Renal cortical epithelial cell (primary cell): ENCODE measurements at places on chromosomes 12 and 14.

DNA sequence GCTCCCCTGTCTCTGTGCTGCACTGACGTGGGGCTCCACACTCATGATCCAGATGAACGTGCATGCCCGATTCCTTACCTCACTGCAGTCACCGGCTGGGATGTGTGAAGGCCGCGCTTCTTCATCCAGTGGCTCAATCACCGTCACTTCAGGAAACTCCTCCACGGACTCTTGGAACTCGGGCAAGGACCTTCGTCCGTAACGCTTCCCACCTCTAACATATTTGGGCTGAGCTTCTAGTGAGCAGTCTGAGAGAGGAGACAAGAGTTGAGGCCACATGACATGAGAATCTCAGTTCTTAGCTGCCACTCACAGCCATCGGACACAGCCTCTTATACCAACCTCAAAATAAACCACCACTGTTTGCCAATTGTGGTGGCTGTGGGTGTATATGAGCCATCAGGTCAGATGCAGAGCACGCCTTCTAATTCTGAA lies 38.3 kb downstream of the NIN start:
- DNase-seq = no peak

DNA sequence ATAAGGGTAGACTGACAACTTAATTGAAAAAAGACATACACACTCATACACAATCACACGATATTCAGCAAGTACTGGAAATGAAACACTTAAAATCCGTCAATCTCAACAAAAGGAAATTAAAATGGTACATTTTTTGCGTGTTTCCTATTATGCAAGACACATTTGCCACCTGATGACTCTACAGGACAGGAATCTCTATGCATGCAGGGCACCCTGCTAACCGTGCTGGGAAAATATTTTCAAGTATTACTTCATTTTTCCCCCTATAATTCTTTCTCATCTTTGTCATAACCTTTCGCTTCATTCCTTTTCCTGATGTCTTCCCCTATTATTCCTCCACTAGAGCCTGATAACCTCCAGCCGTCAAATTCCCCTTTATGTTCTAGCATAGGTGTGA lies 150.2 kb downstream of the TMEM132D start:
- DNase-seq = peak; percentile 2

DNA sequence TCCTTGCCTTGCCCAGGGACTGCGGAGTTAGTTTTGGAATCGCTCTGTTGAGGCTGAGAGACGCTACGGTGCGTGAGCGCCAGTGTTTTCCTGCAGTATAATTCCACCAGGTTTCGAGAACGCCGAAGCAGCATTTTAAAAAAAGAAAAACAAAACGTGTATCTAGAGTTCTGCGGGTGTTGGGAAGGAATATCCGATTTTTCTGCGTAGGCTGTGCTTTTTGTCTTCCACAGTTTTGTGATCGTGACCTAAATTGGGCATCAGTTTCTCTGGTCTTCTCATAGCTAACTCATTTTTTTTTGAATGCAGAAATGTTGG lies 778 bp downstream of the DNM1L start:
- no peak for DNase-seq

GRCh38 chr12:20342111-20342510 lies 26.2 kb upstream of the PDE3A start:
- DNase-seq = no peak

- DNase-seq = no peak
Observed at GRCh38 chr14:93824076-93824475, 35.8 kb upstream of the PRIMA1 start.

- DNase-seq = no peak
Observed at GRCh38 chr14:71190770-71191374, 283.6 kb downstream of the PCNX1 start.

DNA sequence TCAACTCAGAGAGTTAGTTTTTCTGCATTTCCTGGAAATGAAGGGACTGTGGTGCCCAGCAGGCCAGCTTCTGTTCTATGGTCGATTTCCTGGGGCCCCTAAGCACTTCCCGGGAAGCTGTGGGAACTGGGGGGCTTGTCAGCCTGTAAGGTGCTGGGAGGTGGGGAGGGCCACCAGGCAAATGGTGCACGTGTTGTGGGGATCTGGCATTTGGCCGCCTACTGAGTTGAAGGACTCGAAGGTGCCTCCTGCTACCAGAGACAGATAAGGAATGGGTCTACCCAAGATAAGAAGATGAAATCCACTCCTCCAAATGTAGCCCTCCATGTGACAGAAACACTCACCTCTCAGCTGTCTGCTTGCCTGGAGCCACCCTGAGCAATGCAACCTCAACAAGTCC lies 341.7 kb downstream of the DPF3 start:
- DNase-seq = no peak
